ENCODE measurements at places on chromosomes 2 and 18.
A peak's percentile ranks its signal among the peaks of the same experiment; 100 is the strongest.

DNA sequence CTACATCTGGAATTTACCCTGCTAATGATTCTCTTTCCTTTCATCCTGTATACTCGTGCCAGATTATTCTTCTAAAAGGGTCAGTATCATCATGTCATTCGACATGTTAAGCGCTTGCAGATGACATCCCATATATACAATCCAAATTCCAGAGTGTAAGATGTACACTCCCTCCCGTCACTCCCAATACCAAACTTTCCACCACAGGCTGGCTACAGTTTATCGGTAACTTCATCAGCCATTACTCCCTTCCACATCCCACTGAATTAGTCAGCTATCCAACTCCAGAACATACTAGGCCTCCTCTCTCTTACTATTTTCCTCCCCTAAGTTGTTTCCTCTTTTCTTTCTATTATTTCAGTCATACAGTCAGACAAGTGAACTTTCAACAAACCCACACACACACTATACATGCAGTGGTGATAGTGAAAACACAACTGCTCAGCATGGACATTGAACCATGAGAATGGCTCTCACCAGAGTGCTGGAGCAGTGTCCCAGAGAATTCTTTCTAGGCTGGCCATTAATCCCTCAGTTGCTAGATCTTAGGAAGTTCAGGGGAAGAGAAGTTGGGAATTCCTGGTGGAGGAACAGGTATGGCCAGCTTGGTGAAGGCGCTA, 10.6 kb upstream of the NMI start:
- no peak for DNase-seq

GRCh38 chr18:79747156-79747845, 50.4 kb upstream of the KCNG2 start:
- DNase-seq = no peak

- DNase-seq = no peak
Observed at GRCh38 chr2:189147361-189147760, 32.2 kb downstream of the COL5A2 start.

- DNase-seq = no peak
Observed at GRCh38 chr2:144510294-144510991, 9.5 kb downstream of the ZEB2 start.

DNA sequence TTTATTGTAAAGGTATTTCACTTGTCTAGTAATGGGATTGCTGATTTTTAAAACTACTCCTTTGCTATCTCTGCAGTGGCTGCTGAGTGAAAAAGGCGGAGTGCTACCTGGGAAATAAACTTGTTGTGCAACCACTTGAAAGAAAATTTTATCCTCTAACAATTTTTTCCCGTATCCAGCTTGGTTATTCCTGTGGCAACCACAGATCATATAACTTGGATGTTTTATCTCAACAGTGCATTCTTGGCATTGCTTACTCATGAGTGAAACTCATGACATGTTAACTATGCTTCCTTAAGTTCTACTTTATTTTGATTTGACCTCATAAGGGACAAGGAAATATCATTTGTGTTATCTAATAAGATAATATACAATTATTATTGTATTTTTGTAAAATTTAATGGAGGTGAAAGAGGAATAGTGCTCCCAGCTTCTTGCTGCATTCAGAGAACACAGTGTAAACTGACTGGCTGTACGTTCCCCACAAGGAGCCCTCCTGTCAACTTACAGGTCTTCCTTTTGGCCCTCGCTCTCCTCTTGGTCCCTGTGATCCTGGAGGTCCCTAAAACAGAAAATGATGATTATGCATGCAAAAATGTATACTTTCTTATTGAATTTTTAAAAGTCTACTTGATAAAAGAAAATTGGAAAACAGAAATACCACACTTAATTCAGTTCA, 82.7 kb downstream of the COL5A2 start:
- no peak for DNase-seq

DNA sequence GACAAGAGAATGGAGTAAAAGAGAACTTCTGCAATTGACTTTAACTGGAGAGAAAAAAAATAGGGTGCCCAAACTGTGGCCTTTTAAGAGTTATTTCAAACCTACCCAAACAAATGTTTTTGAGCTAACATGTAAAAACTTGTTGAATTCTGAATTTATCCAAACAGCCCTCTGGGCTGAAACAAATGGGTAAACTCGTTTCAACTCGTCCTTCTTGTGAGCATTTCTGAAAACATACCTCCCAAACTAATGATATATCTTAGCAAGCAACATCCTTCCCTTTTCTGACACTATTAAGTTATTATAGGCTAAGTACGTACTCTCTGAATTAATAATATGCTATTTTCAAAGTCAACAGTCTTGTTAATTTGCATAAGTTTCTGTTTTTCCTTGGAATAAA, 793.0 kb upstream of the ACVR2A start:
- DNase-seq = peak; percentile 13

- DNase-seq = peak; percentile 55
Observed at GRCh38 chr2:84459944-84460429, 907 bp upstream of the SUCLG1 start.

GRCh38 chr2:44130441-44130840, 38.2 kb upstream of the PPM1B start:
- no peak for DNase-seq

- DNase-seq = no peak
Observed at GRCh38 chr2:187168720-187169713, 279.0 kb downstream of the CALCRL start.

GRCh38 chr2:168732100-168732499, 70.3 kb upstream of the NOSTRIN start:
- DNase-seq = peak; percentile 48

- DNase-seq = no peak
Observed at GRCh38 chr2:238055841-238056240, 5.0 kb upstream of the SCLY start.

- peak; percentile 58 for DNase-seq
Observed at GRCh38 chr2:151757861-151758260, 23.6 kb upstream of the NEB start.
